ENCODE measurements at places on chromosomes 6 and 20. TPM values are rescaled to one million over a fixed set of nuclear protein-coding genes. Genes with fewer than 3 reads are reported as not detected.

DNA sequence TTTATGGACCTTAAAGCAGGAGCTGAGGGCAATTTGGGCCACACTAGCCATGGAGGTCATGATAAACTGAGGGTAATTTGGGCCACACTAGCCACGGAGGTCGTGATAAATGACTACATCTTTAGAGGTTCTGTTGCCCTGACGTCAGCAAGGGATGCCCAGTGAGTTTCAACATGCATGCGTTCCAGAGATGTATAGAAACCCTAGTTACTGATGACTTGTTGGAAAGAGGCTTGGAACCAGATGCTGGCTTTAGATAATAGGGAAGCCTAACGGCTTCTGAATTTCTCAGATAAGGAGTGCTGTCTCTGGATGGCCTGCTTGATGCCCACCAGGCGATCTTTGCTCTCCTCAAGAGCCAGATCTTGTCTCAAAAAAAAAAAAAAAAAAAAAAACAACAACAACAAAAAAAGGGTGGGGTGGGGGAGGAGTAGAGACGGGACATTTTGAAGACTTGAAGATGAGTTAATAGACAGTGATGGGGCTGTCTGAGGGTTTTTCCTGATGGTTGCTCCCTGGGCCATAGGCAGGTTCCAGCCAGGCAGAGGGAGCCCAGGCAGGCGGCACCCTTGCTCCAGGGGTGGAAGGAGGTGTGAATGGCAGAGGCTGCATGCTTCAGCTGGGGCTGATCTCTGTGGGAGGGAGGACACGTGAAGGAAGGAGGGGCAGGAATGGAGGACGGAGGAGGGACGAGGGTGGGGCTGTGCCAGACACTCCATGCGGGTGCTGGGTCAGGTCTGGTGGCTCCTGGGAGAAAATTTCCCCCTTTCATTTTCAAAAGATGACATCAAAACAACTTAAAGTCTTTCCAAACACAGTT, 27.0 kb upstream of the FRMD1 start:
- no peak for DNase-seq

DNA sequence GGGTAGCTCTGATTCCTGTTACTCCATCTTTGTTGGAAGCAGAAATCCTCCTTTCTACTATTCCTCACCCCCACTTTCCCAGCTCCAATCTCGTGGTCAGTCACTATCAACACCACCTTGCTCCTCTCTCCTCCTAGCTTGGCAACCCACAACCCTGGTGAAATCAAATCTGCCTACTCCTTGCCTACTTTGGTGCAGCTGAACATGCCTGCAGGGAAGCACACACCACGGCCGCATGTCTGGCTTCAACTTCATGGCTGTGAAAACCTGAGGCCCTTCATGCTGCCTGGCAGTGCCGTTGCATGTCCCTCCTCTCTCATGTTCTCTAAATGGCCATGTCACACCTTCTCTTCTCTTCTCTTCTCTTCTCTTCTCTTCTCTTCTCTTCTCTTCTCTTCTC, 112.4 kb upstream of the FOXA2 start:
- no peak for DNase-seq

GRCh38 chr6:134093007-134093573, 40.7 kb upstream of the SLC2A12 start:
- DNase-seq, result no peak

CDSN gene
- polyA plus RNA-seq, result 0.05 TPM

- DNase-seq, result no peak
Measured at GRCh38 chr6:868201-868600, 175.3 kb upstream of the EXOC2 start.

GRCh38 chr6:170096191-170096802, 194.6 kb downstream of the DLL1 start:
- DNase-seq, result no peak

GRCh38 chr20:58286729-58287128, 22.8 kb upstream of the RAB22A start:
- no peak for DNase-seq

CLDN20 gene
- polyA plus RNA-seq, result not detected

All from lung (tissue), 17 donors.